ENCODE measurements at places on chromosomes 2 and 18.

DNA sequence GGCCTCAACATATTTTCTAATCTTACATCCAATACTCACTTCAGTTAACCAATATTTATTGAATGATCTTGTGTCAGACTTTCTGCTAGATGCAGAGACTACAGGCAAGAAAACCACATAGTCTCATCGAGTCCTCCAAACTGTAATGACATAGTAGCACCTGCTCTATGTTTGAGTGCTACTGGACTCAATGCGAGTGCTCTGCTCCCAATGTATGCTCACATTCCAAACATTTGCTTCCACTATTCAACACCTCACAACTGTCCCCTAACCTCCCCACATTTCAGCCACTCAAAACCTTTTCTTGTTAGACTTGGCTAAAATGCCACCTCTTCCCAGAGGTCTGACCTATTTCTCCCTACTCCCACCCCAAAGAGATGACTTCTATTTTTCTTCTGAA lies 65.2 kb downstream of the SLC66A3 start:
- DNase-seq: no peak

- peak; percentile 80 for DNase-seq
Measured at GRCh38 chr2:9538000-9538507, 17.6 kb downstream of the ADAM17 start.

DNA sequence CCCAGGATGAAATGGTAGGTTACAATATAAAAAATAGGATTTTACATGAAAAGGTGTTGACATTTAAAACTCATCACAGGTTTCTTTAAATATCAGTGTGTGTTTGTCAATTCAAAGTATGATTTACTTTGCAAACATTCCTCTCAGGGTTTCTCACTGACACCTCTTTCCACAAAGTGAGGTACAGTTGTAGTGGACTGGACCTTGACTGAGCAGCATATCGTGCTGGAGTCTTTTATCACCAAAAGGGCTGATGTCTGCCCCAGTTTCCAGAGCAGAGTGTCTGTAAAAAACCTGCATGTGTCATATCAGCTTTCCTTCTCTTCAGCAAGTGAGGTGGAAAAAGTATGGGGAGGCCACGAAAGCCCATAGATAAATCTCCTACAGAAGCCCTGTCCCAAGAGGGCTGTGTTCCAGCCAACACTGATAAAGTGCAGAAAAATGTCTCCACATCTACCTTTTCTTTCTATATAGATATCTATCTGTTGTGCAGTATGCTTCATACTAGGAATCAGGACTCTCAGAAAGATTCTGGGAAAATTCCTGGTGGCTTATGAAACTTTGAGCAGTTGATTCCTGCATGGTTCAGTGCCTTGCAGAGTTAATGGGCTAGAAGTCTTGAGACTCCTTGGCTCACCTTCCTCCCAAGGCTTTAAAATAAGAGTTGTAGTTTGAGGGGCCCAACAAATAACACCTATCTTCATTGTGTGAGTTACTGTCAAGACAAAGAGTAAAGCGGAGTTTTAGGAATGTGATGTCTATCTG lies 6.9 kb downstream of the ACYP2 start:
- DNase-seq: no peak

- no peak for DNase-seq
Measured at GRCh38 chr2:19478409-19478808, 120.0 kb upstream of the OSR1 start.

DNA sequence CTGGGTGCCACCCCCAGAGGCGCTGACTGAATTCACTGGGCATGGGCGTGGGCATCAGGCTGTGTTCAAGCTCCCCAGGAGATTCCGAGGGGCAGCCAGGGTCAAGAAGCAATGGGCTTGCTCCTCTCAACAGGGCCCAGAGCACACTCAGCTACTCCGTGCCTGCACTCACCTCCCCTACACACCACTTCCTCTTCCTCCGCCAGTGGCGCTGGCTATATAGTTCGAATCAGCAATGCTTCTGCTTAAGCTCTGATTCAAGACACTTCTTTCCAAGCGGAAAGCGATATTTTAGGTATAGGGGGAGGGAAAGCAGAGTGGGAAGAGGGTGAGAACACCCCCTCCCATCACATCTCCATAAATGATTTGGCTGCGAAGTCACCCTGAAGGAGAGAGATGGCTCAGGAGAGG lies 42.1 kb downstream of the CRACDL start:
- DNase-seq: no peak

GRCh38 chr18:32530947-32531651 lies 60.4 kb upstream of the GAREM1 start:
- DNase-seq: peak; percentile 13

GRCh38 chr2:33583194-33583938 lies 15.7 kb downstream of the FAM98A start:
- peak; percentile 20 for DNase-seq

DNA sequence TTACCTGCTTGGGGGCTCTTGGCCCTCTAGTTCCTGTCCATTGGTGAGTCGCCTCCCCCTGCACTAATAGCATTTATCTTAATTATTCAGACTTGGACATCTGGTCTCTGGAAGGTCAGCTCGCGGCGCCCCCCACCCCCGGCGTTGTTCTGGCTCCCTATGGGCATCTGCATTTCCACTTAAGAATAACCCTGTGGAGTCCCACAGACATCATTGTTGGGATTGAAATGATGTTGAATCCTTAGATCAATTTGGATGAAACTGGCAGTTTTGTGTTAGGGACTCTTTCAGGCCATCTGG lies 313.8 kb upstream of the HS6ST1 start:
- no peak for DNase-seq

GRCh38 chr2:147425437-147426029 lies 419.3 kb upstream of the ACVR2A start:
- DNase-seq: no peak

DNA sequence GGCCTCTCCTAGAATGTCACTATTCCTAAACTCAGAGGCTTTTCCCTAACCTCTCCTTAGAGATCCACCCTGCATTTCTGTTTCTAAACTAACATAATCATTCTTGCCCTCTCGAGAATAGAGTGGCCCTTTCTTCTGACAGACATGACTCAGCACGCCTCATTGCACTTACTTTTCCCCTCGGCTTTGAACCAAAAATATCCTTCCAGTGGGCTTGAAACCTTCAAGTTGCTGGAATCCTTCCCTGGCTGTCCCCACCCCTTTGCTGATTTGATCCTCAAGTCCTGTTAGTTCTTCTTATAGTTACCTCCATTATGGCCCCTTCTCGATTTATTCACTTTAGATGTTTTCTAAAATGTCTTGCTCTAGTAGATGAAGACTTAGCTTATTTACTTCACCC lies 158.0 kb downstream of the LTBP1 start:
- peak; percentile 56 for DNase-seq

- DNase-seq: no peak
Measured at GRCh38 chr2:79822136-79822535, 309.3 kb downstream of the CTNNA2 start.

DNA sequence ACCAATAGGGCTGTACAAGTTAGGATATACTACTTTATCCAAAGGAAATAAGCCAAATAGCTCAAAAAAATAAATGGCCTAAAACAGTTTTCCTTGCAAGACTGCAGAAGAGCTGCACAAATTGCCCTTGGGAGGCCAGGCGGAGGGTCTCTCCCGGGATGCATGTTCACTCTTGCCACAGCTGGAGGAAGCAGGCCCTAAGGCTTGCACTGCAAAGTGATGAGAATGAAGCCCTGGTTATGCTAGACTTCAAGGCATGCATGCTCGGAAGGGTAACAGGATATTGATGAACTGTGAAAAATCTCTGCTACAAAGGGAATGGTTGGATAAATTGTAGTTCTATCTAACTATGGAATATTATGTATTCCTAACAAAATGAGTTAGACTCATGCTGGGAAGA lies 27.5 kb upstream of the LDLRAD4 start:
- DNase-seq: no peak

GRCh38 chr2:105836840-105837692 lies 92.4 kb downstream of the NCK2 start:
- no peak for DNase-seq

GRCh38 chr2:236744281-236744705 lies 174.7 kb downstream of the ACKR3 start:
- no peak for DNase-seq

DNA sequence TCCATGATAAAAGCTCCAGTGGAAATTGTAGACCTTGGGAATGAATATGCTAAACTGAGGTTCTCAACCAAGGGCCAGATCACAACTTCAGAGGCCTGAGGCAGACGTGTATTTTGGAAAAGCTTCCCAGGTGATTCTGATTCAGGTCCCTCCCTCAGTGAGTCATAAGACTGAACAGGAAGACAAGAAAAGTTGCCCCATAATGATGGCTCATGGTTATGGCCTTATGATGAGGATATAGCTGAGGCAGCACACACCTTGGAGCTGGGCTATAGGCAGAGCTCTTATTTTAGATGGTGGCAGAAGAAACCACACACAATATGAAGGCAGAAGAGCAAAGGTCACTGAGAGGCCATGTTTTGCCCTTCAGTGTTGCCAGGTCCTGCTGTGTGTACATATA lies 9.6 kb downstream of the ANTXR1 start:
- no peak for DNase-seq
